ENCODE measurements at places on chromosomes 13 and 19.

GRCh38 chr13:37029617-37030016, 29.0 kb downstream of the EXOSC8 start:
- DNase-seq = no peak

DNA sequence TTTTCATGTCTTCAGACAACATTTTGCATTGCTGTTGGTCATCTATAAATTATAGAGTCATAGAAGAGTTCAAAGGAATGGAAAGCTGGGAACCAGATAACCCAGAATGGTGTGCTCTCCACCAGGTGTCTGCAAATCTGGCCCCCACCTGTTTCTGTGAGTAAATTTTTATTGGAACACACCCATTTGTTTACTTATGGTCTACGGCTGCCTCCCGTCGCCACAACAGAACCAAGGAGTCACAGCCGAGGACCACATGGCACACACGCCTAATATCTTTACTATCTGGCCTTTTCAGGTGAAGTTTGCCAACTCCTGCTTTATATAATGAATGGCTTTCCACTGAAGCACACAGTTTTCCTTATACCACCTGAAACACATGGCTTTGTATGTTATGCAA, 58.2 kb downstream of the EFNB2 start:
- no peak for DNase-seq

GRCh38 chr19:55640043-55640576, 692 bp upstream of the ZNF580 start:
- no peak for DNase-seq

DNA sequence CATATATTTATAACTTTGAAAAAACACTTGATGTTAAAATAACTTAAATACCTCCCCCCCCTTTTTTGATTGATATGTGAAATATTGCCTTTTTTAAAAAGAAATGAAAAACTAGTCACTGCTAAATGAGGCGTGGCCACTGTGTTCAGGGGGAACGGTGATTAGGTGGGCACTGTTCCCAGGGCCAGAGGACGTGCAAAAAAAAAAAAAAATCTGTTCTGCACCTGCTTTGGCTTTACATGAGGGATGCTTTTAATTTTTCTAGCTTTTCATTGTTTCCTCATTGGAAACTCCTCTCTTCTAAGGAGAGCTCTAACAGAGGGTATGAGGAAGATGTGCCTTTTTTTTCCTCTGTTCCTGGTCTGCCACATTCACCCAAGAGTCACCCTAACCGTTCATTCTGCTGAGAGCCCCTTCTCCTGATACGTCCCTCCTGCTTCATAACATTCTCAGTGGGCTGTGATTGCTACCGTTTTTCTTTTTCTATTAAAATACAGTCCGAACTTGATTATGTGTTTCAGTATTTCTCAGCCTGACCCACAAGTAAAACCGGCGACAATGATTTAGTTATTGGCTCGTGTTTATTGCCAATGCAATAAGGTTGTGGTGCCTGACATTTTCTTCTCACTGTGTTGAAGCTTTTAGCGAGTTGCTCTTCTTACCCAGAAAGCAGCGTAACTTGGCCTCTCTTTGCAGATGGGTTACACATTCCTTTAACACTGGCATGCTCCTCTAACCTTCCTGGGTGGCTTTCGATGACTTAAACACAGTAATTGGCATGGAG, 64.8 kb upstream of the ZNF536 start:
- no peak for DNase-seq

GRCh38 chr19:14300303-14300702, 80.9 kb upstream of the ADGRE5 start:
- DNase-seq = no peak
